ENCODE measurements at places on chromosomes 2 and 18.

- no peak for DNase-seq
Observed at GRCh38 chr2:225354281-225354774, 45.2 kb upstream of the NYAP2 start.

- DNase-seq, result no peak
Observed at GRCh38 chr2:120425014-120425413, 79.1 kb downstream of the INHBB start.

DNA sequence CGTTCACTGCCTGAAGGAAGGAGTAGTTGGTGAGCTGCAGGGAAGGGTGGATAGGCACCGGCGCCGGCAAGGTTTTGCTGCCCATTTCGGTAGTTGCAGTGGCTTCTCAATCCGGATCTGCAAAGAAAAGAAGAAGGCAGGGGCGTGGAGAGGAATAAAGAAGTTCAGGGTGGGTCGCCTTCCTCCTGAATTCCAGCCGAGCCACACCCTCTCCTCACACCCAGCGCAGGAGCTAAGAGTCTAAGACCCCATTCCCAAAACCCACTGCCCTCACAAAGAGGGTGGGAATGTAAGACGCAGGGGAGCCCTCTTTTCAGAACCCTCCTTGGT is 4.7 kb downstream of the OSR1 start:
- no peak for DNase-seq

GRCh38 chr2:106189325-106189724 is 4.8 kb downstream of the UXS1 start:
- no peak for DNase-seq

- DNase-seq, result no peak
Observed at GRCh38 chr2:31525876-31526275, 54.9 kb downstream of the SRD5A2 start.

- no peak for DNase-seq
Observed at GRCh38 chr2:13696601-13697000, 935.9 kb upstream of the LRATD1 start.
